Right lobe of liver (tissue), 6 donors: ENCODE measurements at places on chromosomes 7 and 10. TPM values are rescaled to one million over a fixed set of nuclear protein-coding genes. Genes with fewer than 3 reads are reported as not detected.

OR2A42 gene
- not detected for total RNA-seq

HMX2 gene
- not detected for total RNA-seq

RAPGEF5 gene
- total RNA-seq, result 21.1 TPM

DNA sequence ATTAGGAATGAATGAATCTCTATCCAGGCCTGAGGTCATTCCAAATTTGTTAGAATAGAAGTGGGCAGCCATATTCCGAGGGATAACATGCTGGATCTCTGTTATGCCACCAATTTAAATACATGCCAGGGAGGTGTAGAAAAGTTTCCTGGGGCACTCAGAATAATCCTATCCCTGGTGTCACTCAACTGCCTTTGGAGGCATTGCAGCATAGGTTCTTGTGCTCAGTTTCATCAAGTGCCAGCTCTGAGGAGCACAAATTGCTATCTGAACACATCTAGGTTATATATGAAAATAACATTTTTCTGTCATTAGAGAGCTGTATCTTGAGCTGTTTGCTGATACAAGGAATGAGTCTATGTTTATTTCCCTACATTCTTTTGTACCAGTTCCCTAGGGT, 197.3 kb downstream of the CSTF2T start:
- no peak overlapping the region for H3K27ac ChIP-seq
- no peak for DNase-seq
- no peaks in the 10 kb centered on the region for H3K4me1 ChIP-seq
- H3K4me3 ChIP-seq, result no peak overlapping the region
- H3K27me3 ChIP-seq, result no peaks in the 10 kb centered on the region

- H3K27ac ChIP-seq, result no peak within 1 kb of the TSS
- DNase-seq, result no peak
- no peak within 1 kb of the TSS for H3K4me3 ChIP-seq
- no peaks in the 10 kb centered on the region for H3K36me3 ChIP-seq
- no peaks in the 10 kb centered on the region for H3K27me3 ChIP-seq
Measured at GRCh38 chr7:64206903-64207302, at the start of gene ZNF735. Gene ZNF735 (plus strand): TSS chr7:64207203. CDS start chr7:64207203, 0 bp downstream.

GRCh38 chr7:116172353-116172752, 38.0 kb upstream of the TES start:
- no peak overlapping the region for H3K27ac ChIP-seq
- no peaks in the 10 kb centered on the region for H3K27me3 ChIP-seq
- H3K4me3 ChIP-seq, result no peak overlapping the region
- no peaks in the 10 kb centered on the region for H3K4me1 ChIP-seq
- DNase-seq, result no peak

DNA sequence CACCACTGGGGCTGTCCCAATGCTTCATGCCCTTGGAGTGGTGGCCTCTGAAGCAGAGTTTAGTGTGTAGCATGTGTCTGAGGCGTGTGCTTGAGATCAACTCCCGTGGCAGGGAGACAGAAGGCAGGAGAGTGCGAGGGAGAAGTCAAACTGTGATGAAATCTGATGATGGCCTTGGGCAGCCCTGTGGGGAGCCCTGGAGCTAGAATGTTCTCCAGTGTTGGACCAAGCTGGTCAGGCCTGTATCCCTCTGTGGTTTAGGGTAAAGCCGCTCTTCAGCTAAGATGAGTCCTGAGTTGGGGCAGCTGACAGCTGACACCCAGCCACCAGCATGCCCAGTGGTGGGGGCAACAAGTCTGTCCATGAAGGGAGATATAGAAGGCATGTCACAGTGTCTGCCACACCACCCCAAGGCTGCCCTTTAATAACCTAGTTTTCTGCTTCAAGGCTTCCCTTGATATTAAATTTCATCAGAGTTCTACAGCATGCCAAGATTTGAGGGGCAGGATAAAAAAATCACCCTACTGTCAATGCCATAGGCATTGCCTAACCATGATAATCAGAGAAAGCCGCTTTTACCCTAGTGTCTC, 170.5 kb upstream of the SVIL start:
- H3K27me3 ChIP-seq, result no peaks in the 10 kb centered on the region
- no peak for DNase-seq
- no peak overlapping the region for H3K4me3 ChIP-seq
- no peaks in the 10 kb centered on the region for H3K36me3 ChIP-seq
- H3K27ac ChIP-seq, result no peak overlapping the region
- no peaks in the 10 kb centered on the region for H3K4me1 ChIP-seq

GRCh38 chr7:85285527-85285926, 98.7 kb upstream of the SEMA3D start:
- no peak overlapping the region for H3K27ac ChIP-seq
- no peak overlapping the region for H3K4me3 ChIP-seq
- H3K36me3 ChIP-seq, result no peaks in the 10 kb centered on the region
- DNase-seq, result no peak

DNA sequence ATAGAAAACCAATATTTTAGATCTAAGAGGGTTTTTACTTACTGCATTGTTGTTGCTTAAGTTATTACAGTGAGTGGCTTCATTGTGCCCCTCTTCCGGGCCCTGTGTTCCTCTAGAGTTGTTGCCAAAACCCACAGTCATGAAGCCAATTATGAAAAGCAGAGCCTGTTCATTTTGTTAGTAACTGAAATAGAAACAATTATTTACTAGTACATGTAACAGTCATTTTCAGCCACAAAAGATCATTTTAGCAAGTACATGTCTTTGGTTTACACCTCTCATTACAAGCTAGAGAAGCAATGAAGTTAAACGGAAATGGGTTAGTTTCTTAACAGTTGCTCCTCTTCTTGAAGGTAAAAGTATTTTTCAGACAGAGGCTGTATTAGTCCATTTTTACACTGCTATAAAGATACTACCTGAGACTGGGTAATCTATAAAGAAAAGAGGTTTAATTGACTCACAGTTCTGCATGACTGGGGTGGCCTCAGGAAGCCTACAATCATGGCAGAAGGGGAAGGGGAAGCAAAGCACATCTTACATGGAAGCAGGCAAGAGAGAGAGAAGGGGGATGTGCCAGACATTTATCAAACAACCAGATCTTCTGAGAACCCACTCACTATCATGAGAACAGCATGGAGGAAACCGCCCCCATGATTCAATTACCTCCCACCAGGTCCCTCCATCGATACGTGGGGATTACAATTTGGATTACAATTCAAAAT, 380.5 kb downstream of the SFMBT2 start:
- H3K36me3 ChIP-seq, result no peaks in the 10 kb centered on the region
- no peak for DNase-seq
- H3K4me3 ChIP-seq, result no peak overlapping the region
- H3K27me3 ChIP-seq, result no peaks in the 10 kb centered on the region
